ENCODE measurements at places on chromosomes 4 and X.
A peak's percentile ranks its signal among the peaks of the same experiment; 100 is the strongest.

DNA sequence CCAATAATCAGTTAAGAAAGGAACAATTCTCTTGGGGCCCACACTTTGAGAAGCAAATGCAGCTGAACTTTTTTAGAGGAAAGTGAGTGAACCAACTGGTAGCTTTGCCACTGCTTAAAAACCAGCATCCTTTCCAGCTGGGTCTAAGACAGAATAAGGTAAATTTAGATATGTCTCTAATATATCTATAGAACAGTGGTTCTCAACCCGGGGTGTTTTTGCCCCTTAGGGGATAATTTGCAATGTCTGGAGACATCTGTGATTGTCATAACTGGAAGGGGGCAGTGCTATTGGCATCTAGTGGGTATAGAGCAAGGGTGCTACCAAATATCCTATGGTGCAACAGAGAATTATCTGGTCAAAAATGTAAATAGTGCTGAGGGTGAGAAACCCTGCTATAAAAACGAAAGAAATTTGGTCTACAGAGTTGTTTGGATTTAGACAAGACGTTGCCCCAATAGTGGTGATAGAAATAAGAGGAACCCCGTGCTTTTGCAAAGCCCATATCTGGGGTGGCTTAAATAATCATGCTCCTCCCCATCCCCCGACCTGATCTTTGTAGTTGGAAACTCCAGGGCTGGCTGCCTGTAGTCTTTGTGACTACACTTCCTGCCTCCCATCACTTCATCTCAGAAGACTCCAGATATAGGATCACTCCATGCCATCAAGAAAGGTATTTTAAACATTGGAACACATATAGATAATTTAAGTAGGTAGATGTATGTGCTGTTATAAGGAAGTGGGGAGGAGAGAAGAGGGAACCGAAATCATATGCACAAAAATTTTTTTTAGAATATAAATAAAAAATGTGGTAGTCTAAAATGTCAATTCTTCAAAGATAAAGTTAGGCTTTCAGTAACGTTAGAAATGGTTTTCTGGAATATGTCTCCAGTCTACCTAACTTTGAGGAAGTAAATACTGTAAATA, at the start of gene TLR7:
Gene TLR7 (plus strand): TSS at position 622 of the 927 bp plus-strand sequence. CDS start 507 bp downstream, outside the sequence.
- no peak for DNase-seq

GRCh38 chr4:164058776-164059445, 564.4 kb downstream of the TMA16 start:
- DNase-seq: no peak

DNA sequence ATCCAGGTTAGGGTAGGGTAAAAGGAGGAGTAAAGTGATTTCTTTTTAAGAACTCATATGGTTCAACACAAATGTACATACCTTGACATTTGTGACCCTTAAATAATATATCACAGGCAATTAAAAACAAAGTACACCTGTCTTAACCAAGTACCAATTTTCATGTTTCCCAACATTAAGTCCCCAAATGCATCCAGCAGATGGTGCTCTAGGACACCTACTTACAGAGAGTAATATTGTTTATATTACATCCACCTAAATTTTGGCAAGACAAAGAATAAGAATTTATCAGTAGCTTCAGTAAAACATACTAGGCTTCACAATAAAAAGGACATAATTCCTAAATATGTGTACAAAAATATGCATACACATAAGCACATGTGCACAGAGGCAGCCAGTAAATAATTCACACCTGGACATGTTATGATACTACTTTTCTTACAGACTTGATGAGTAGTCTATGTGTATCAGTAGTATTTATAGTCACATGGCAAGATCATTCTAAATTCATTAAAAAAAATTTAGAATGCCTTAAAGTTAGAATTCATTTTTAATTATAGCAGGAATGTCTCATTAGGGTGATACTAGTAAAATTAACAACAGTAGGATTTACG, 219.7 kb downstream of the DCLK2 start:
- DNase-seq: peak; percentile 2

- DNase-seq: no peak
These were observed 37.3 kb downstream of the ACOX3 start for GRCh38 chr4:8403173-8403753.

GRCh38 chr4:174539571-174539970, 17.3 kb upstream of the HPGD start:
- DNase-seq: no peak

GRCh38 chr4:48767055-48767929, 12.8 kb downstream of the FRYL start:
- DNase-seq: no peak

DNA sequence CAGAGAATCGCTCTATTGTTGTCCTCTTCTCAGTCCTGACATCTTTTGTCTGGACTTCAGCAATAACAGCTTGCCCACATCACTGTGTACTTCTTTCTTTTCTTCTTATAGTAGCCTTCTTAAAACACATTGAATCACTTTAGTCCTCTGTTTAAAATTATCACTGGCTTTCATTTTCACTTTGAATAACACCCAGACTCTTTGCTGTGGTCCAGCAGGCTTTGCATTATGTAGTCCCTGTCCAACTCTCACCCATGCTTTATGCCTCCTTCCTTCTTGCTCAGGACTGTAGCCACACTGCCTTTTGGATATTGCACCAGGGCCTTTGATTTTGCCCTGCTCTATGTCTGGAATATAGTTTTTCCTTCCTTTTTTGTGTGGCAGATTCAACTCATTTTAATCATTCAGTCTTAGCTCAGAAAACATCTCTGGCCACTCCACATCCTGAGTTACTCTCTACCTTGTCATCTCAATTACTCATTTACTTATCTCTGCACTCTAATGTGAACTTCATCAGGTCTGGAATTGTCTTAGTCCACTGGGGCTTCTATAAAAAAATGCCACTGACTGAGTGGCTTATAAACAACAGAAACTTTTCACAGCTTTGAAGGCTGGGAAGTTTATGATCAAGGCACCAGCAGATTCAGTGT, 168.2 kb downstream of the C4orf33 start:
- no peak for DNase-seq

GRCh38 chrX:47264483-47265173, 31.8 kb downstream of the USP11 start:
- no peak for DNase-seq

GRCh38 chrX:44344194-44344593, 722 bp upstream of the EFHC2 start:
- no peak for DNase-seq

DNA sequence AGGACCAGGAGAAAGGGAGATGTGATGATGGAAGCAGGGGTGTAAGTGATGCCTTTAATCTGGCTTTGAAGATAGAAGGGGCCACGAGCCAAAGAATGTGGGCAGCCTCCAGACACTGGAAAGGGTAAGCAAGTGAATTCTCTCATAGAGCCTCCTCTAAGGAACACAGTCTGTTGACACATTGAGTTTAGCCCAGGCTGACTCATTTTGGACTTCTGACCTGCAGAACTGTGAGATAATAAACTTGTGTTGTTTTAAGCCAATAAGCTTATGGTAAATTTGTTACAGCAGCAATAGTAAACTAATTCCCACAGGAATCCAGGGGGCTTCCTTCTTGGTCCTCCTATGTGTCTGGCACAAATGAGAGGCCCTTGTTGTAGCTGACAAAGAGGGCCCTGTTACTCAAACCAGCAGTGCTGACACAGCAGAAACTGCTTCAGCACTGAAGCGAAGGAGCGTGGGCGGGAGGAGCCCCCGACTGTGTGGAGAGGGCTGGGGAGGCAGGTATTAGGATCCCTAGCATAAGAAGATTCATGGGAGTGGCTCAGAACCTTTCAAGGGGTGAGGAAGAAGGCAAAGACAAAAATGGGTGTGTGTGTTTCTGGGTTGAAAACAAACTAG, 268.7 kb downstream of the NR3C2 start:
- no peak for DNase-seq

GRCh38 chr4:45646885-45647590, 476.8 kb downstream of the GABRG1 start:
- DNase-seq: no peak

DNA sequence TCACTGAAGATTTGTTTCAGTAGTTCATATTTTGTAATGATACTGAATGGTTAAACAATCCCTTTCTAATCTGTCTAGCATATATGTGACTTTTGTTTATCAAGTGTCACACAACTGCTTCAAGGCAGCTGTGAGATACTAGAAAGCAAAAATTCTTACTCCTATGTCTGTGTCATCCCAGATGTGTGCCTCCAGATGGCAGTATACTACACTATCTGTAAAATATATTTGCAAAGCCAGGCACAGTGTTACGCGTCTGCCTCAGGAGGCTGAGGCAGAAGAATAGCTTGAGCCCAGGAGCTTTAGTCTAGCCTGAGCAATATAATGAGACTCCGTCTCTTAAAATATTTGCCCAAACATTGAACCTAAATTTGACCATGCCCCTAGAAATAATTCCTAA, 4.0 kb downstream of the NUDT10 start:
- no peak for DNase-seq

DNA sequence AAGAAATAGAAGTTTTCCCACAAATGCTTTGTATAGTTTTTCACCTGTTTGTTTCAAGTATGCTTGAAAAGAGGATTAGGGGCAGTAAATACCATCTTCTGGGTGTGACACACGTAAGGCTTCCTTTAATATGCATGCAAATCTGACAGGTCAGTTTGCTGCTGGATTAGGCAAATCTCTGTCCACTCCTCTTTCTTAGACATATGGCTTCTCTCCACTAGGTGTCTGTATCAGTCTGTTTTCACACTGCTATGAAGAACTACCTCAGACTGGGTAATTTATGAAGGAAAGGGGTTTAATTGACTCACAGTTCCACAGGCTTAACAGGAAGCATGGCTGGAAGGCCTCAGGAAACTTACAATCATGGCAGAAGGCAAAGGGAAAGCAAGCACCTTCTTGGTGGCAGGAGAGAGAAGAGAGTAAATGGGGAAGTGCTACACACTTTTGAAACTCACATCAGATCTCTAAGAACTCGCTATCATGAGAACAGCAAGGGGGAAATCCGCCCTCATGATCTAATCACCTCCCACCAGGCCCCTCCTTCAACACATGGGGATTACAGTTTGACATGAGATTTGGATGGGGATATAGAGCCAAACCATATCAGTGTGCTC, 66.9 kb downstream of the TAB3 start:
- no peak for DNase-seq

GRCh38 chrX:142854970-142855369, 170.8 kb upstream of the SPANXN4 start:
- DNase-seq: no peak

DNA sequence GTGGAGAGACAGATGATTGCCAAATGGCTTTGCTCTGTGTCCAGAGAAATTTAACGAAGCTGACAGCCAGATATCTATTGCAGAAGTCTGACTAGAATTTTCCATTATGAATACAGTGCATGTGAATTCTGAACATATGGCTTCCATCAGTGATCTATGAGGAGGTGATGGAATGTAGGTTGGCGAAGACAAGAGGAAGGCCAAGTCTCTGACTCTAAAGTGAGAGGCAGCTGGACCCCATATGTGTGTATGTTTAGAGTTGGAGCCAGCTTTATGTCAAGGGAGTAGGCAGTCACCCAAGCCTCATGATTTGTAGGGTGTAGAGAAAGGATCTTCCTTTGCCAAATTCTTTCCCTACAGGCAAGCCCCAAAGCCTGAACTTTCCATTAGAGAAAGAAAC, 76.2 kb upstream of the TEX13D start:
- DNase-seq: no peak

- DNase-seq: no peak
These were observed 23.5 kb downstream of the NAT8L start for GRCh38 chr4:2082627-2083026.

DNA sequence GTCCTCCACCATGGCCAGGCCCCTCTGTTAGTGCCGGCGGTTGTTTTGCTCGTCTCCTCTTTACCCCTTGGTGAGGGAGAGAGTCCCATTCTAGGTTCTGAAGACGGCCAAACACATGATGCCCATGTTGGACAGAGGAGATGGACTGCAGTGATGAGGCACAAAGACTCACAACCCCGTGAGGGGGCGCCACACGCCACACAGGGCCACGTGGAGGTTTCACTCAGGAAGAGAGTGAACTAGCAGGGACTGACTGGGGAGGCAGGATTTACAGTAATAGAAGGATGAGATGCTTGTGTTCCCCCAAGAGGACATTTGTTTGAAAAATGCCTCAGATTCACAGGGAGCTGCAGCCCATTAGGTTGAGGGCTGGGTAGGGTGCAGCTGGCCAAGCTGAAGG, 655.3 kb upstream of the FRG1 start:
- no peak for DNase-seq

- DNase-seq: no peak
These were observed 59.2 kb downstream of the ADGRG2 start for GRCh38 chrX:19063030-19063429.

GRCh38 chrX:25805744-25806143, 332.4 kb upstream of the MAGEB18 start:
- DNase-seq: no peak
